Endothelial cell of umbilical vein (primary cell): ENCODE measurements at places on chromosomes 4 and X. TPM values are rescaled to one million over a fixed set of nuclear protein-coding genes. Genes with fewer than 3 reads are reported as not detected.

DNA sequence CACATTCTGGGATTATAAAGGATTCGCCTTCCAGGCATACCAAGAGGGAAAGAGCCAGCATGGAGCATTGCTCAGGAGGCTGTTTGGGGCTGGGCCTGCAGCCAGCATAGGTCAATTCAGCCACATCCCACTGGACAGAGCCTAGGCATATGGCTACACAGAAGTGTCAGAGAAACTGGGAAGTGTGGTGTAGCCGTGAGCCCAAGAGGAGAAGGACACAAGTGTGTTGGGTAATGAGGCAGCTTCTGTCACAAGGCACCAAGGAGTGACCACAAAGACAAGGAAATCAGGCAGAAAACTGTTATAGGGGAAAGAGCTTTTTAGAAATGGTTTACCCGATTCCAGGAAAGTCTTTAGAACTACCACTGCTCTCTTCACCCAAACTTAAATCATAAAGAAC, 178.6 kb upstream of the TBL1X start:
- DNase-seq = no peak

- DNase-seq = no peak
These were observed 58.1 kb downstream of the FAM114A1 start for GRCh38 chr4:38925492-38926413.

- no peak for DNase-seq
These were observed 48.7 kb downstream of the NOP14 start for GRCh38 chr4:2914256-2915126.

Gene DUSP9
- 0.35 TPM in 1 of 2 replicates, not detected in the other for total RNA-seq

GRCh38 chr4:84221704-84222103, 277.4 kb downstream of the NKX6-1 start:
- DNase-seq = no peak

Gene HTR2C
- total RNA-seq = not detected in 2 replicates

- DNase-seq = peak; percentile 6
These were observed 1.6 kb upstream of the UNC5C start for GRCh38 chr4:95550115-95550987.

GRCh38 chrX:131802836-131803626, 220.1 kb upstream of the STK26 start:
- peak; percentile 1 for DNase-seq

- DNase-seq = peak; percentile 4
These were observed 19.0 kb upstream of the MAGEB2 start for GRCh38 chrX:30196322-30196721.

GRCh38 chr4:75655562-75655961, 17.6 kb downstream of the G3BP2 start:
- no peak for DNase-seq

DNA sequence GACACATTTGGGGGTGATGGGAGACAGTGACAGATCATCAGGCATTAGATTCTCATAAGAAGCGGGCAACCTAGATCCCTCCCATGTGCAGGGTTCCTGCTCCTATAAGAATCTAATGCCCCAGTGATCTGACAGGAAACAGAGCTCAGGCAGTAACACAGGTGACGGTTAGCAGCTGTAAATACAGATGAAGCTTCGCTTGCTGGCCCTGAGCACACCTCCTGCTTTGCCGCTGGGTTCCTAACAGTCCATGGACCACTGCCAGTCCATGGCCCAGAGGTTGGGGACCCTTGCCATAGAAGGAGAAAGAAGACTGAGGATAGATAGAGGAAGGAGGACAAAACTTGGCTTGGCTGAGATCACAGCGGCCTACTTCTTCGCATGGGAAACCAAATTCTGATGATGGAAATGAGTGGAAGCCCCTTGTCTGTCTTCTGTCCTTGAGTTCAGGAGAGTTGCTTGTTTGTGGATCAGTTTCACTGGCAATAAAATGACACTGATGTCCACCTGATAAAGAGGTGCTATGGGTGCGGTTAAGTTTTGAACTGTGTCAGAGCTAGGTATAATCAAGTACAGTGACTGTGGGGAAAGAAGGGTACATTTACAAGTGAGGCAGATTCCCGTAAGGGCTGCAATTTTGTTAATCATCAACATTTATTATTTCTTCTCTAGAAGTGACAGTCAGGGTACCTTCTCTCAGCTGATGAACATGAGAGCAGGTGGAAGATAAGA, 1.7 kb upstream of the TIFA start:
- DNase-seq = no peak

Gene INTS6L
- total RNA-seq = 5.6 and 7.5 TPM in 2 replicates

DNA sequence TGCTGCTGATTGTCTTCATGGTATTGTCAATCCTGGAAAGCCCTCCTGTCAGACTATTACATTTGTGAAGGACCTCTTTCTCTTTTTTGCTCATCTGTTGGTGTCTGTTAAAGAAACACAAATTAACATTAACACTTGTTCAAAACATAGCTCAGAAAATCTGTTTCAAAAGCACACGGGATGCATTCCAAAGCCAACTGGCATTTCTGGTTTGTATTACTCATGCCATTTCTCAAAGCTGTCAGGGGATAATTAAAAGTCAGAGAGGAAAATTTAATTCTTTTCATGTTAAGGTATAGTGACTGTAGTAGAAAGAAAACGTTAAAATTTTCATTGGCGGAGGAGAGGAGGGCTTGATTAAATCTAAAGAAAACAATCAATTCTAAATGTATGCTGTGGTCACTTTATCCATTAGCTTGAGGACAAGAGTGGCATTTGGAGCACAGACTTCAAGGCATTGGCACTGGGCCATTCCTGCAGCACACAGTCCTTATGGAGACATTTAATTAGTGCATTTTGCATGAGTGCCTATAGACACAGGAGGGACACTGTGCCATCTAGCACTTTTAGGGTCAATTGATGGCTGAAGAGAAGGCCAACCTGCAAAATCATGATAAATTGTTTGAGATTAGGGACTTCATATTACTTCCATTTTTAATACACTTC, 21.2 kb upstream of the GLRA2 start:
- DNase-seq = no peak

DNA sequence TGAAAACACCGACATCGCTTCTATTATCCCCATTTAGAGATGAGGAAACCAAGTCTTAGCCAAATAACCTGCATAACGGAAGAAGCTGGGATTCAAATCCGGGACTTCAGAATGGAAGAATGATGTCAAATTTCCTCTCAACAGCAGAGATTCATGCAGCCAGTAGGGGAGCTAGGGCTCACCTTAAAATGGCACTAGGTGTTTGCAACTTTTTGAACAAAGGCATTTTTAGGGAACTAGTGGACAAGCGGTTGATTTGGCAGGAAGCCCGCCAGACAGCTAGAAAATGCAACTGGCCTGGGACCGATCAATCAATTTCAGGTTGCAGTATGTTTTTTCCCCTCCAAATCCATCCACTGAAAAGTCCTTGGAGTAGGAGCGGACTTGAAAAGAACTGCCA, 224.2 kb downstream of the PTTG2 start:
- DNase-seq = no peak

Gene SMIM10L2A
- 0.18 and 0.24 TPM in 2 replicates for total RNA-seq

- no peak for DNase-seq
These were observed 297.6 kb downstream of the IDS start for GRCh38 chrX:149207518-149207917.

GRCh38 chr4:74874753-74875367, 58.1 kb upstream of the PARM1 start:
- DNase-seq = peak; percentile 67

DNA sequence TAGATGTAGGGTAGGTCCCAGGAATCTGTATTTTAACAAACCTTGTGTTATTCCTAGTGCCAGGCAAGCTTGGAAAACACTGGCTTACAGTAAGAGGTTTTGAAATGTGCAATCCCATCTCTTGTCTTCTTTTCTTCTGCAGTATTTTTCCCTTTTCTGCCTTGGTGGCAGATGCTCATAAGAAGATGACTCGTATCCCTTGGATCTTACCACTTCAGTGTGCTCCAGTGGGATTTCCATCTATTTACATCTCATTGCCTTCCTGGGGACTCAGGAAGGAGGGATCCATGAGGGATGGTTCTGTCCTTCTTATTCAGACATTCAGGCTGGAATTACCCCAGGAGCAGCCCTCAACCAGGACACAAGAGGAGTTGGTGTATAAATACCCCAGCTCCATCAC, 136.6 kb downstream of the NHS start:
- DNase-seq = no peak

Gene CXCL5
- total RNA-seq = 0.21 and 0.33 TPM in 2 replicates

DNA sequence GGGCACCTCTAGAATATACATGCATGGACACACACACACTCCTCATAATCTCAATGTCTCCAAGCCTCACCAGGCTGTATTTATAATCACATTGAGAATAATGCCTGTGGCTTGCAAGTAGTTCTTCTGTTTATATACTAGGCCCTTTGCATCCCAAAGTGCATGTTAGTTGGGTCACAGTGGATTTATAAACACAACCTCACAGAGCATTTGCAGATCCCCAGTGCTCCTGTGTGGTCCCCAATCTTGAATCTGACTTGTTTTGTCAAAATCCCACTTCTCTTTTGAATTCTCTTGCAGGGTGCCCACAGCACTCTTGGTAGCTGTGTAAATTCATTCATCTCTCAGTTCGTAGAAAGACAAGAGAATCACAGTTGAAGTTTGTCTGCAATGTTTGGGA, 49.6 kb upstream of the PROM1 start:
- no peak for DNase-seq

GRCh38 chr4:7657545-7658297, 223.0 kb upstream of the PSAPL1 start:
- DNase-seq = no peak

Gene RTL3
- total RNA-seq = not detected in 2 replicates

GRCh38 chr4:86594559-86595425, 677 bp downstream of the PTPN13 start:
- peak; percentile 56 for DNase-seq

GRCh38 chrX:102684772-102685520, 27.3 kb upstream of the GPRASP2 start:
- DNase-seq = no peak

- no peak for DNase-seq
These were observed 38.8 kb upstream of the IGFBP7 start for GRCh38 chr4:57148831-57149505.

DNA sequence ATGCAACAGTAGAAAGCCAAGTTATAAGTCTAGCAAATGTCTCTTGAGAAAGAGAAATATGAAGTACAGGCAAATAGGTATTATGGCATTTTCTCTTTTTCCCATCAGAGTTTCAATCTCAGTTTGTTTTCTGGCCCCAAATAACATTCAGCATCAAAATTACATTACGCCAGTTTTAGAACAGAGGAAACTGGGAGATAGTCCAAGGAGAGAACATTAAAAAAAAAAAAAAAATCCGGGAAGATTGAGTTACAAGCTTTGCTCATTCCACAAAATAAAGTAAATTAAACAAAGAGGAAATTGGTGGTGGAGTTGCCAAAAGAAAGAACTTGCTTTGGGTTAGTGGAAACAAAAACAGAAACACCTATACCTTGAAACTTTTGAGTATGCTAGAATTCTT, 50.4 kb upstream of the IL13RA2 start:
- no peak for DNase-seq

- DNase-seq = no peak
These were observed 130.2 kb downstream of the CHRDL1 start for GRCh38 chrX:110665223-110666002.

Gene XAGE3
- not detected in 2 replicates for total RNA-seq

Gene CXCL10
- not detected in 2 replicates for total RNA-seq

DNA sequence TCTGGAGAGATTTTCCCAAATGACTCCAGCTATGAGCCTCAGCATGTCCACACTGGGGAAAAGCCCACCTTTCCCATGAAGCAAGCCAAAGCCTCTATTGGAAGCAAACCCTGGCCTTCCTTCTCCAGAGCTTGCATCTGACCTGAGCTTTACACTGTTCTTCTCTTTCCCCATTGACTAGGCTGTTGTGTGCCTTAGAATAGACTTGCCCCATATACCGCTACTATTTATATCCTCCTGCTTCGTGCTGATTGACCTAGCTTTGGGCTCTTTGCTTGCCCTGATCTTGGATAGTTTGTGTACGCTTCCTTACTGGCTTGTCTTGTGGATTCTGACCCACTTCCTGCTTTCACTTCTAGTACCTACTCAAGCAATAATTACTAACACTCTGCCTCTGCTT, 30.9 kb downstream of the FAM9B start:
- DNase-seq = no peak

DNA sequence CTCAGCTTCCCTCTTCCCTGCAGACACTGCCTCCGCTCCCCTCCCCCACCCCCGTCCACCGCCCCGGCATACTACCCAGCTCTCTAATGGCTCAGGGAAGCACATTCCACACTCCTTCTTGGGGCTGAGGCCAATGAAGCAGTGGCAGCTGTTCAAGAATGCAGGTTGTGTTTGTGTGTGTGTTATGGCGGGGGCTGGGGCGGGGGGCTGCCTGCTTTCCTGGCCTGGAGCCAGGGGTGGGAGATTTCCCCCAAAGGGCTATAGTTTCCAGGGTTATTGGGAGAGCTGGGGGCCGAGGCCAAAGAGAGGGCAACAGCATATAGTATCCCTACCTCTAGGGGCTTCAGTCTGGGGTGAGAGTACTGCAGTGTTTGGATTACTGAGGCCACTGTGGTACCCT, 149.4 kb downstream of the EFNB1 start:
- DNase-seq = peak; percentile 1

DNA sequence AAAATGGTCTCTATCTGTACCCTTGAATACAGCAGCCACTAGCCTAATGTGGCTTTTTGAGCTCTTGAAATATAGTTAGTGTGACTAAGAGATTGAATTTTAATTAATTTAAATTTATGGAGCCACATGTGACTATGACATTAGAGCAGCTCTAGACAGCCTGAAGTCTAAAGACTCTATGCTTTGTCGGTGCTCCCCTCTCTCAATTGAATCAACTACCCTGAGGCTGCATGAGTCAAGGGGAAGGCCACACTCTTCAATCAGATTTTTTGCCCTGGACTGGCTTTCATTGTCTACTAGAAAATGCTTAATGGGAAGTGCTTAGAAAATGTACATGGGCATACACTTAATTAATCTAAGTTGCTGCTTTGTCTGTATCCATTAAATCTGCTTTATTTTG, 11.7 kb downstream of the TLR7 start:
- DNase-seq = no peak

Gene GLRA3
- not detected in 2 replicates for total RNA-seq
